Right kidney (tissue), 9 donors: ENCODE measurements at places on chromosomes 16 and 17.

GRCh38 chr17:77076124-77076830, 64.5 kb upstream of the SEC14L1 start:
- peak; percentile 59 for DNase-seq

DNA sequence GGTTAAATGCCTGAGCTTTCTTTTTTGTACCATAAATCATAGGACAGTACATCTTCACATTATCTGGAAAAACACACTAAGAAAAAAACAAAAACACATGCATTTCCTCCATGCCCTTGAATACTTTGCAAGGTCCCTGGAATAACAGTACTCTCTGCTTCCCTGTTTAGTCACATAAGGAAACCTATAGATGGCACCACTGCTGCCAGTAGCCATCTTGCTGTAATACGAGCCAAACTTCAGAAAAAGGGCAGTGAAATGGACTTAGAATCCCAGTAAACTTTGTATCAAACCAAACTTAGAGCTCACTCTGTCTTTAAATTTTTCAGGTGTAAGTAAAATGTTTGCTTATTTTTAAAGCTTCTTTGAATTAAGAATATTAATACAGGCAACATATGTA, 435.5 kb downstream of the KCNJ2 start:
- no peak for DNase-seq

GRCh38 chr16:50263060-50263909, 3.1 kb upstream of the ADCY7 start:
- no peak for DNase-seq

GRCh38 chr17:28839221-28839620, 3.4 kb downstream of the FAM222B start:
- DNase-seq = no peak

- peak; percentile 59 for DNase-seq
Measured at GRCh38 chr17:50426814-50427787, 1.1 kb downstream of the ACSF2 start.

- DNase-seq = no peak
Measured at GRCh38 chr17:8611137-8611536, 19.4 kb downstream of the MYH10 start.

DNA sequence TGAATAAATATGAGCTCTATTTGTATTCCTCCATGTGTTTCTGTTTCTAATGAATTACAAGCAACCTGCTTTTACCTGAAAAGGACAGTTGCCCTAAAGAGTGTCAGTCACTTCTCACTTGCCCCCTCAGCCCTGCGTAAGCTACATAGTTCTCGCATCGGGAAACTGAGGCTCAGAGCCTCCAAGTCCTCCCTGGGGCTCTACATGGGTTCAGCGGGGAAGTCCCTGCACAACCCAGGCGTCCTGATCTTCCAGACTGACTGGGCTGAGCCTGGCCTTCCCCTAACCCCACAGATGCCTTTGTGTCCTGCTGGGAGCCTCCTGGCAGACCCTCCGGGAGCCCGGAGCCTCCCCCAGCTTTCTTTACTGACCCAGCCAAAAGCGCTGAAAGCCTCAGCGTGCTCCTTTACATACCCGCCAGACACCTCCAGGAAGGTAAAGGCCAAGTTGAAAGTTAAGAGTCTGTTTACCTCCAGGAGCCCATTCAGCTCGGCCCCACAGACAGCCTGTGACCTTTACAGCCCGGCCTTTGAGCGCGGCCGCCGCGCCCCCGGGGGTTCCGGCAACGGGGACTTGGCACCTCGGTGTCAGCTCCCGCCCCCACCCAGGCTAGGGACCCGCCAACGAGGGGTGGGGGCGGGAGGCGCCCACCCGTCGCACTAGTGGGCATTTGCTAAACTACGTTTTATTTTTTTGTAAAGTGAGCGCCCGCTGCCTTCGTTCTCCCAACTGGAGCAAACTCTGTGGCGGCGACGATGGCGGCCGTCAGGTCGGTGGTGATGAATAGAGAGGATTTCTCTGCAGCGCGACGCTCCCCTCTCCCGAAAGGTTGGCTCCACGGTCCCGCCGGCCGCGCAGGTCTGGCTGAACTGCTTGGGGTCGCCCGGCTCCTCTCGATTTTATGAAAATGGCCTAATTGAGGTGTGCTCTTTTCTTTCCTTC, 4.4 kb upstream of the HOXB13 start:
- peak; percentile 62 for DNase-seq

DNA sequence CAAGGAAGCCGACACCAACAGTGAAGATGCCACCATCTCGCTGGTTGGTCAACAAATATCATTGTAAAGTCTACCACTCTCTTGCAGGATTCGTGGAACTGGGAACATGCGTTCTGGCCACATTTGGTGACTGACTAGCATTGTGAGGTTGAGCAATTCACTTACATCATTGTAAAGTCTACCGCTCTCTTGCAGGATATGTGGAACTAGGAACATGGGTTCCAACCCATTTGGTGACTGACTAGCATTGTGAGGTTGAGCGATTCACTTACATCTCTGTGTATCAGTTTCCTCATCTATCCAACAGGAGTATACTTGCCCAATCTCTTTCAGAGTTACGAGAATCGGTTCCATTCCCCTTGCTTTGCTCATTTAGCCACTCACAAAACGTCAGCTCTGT, 42.6 kb upstream of the RPH3AL start:
- DNase-seq = no peak

DNA sequence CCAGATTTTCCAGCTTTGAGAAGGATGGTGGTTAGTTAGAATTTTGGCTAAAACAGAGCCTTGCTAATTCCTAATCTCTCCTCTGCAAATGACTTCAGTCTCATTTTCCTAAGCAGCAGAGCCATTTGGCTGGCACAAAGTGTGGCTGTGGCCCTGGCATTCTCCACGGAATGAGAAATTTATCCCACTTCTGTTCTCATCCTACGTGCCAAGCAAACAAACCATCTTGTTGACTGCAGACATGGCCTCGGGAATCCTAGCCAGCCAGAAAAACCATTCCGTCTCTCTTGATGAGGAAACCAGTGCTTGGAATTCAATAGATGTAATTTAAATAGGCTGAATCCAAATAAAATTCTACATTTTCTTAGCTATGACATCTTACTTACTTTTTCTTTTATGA, 34.1 kb upstream of the ELAC2 start:
- no peak for DNase-seq

GRCh38 chr17:48382989-48383388, 47.0 kb downstream of the SKAP1 start:
- DNase-seq = no peak

GRCh38 chr17:69485251-69485661, 70.8 kb downstream of the MAP2K6 start:
- no peak for DNase-seq

- no peak for DNase-seq
Measured at GRCh38 chr16:81879625-81880024, 100.5 kb downstream of the PLCG2 start.

DNA sequence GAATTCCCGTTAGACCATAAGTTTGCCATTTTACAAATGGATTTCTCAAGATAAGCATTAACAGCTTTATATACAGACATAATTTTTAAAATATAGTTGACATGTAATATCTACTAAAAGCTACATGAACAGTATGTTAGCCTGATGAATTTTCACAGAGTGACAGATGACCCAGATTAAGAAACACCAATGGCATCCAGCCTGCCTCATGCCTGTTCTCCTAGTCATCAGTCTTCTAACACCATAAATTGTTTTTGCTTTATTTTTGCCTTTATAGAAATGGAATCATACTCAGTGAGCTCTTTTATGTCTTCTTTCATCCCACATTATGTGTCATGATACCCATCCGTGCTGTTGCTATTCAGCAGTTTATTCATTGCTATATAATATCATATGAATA, 80.0 kb downstream of the ATF7IP2 start:
- DNase-seq = no peak

- DNase-seq = peak; percentile 29
Measured at GRCh38 chr16:5041600-5042133, 7.9 kb upstream of the NAGPA start.

DNA sequence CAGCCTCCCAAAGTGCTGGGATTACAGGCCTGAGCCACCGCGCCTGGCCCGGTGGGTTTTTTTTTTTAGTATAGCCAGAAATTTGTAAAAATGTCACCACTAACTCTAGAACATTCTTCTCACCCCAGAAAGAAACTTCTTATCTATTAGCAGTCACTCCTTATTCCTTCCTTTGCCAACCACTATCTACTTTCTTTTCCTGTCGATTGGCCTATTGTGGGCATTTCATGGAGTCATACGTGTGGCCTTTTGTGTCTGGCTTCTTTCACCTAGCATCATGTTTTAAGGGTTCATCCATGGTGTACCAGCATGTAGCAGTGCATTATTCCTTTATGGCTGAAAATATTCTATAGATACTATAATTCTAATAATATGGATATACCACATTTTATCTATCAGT, 3.6 kb downstream of the CYB5D2 start:
- no peak for DNase-seq

DNA sequence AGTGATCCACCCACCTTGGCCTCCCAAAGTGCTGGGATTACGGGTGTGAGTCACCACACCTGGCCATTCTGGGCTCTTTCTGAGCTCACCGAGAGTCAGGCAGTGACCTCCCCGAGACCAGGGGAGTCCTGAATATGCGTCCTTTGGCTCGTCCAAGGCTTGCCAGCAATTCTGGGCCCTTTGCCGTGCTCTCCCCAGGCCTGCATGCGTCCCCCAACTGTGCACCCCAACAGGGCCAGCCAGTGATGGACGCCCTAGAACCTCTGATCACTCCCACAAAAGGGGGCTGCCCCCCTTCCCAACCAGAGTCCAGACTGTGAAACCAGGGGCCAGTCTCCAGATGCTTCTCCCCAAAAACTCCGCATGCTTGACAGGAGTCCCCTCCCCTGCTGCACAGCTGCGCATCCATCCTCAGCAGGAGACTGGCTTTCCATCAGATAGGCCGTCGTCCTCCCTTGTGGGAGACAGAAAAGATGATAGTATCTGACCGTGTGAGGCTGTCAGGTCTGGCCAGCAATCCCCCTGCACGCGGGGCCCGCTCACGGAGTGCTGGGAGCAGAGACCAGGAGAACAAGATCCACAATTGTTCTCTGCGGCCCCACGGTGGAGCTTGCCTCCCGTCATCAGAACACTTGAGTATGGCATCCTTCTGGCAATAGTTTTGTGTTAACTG, 15.5 kb downstream of the HS3ST6 start:
- DNase-seq = no peak

GRCh38 chr16:85202051-85202601, 89.9 kb upstream of the CIBAR2 start:
- no peak for DNase-seq

DNA sequence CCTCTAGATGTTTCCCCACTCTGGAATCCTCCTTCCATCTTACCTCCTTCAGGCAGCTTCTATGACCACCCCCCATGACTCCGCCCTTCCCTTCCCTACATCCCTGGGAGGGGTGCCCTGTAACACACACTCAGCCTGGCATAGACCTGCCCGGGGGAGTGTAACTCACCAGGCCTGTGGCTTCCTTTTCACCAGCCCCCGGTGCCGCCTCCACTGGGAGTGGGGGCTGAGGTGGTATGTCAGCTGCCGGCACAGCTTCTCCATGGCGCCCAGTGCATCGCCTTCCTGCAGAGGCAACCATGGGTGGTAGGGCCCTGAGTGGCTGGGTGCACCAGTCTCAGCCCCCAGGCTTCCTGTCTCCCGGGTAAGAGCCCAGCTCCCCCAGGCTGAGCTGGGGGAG, 32.3 kb downstream of the TRPV2 start:
- DNase-seq = no peak

GRCh38 chr16:606656-607307, 16.9 kb downstream of the RAB40C start:
- DNase-seq = no peak

DNA sequence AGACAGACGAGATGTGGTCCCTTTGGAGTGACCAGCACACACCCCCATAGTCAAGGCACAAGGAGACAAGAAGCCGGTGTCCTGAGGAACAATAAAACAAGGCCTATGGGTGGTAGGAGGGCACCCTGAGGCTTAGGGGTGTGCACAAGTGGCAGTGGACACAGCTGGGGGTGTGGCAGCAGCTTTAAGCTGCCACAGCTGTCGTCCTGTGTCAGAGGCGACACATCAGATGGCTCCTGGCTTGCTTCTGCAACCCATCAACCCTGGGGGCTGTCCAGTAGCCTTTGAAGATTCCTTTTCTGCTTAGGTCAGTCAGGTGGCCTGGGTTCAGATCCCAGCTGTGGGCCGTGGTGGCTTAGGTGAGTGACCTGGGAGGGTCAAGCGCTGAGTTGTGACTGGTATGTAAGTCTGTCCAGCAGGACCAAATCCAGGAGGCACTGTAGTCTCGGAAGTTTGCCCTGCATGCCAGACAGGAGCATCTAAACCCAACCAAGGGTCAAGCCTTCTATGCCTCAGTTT, 15.8 kb downstream of the DRC3 start:
- DNase-seq = no peak

- no peak for DNase-seq
Measured at GRCh38 chr17:68327823-68328557, 36.7 kb downstream of the ARSG start.

GRCh38 chr17:69561462-69561861, 147.0 kb downstream of the MAP2K6 start:
- no peak for DNase-seq

DNA sequence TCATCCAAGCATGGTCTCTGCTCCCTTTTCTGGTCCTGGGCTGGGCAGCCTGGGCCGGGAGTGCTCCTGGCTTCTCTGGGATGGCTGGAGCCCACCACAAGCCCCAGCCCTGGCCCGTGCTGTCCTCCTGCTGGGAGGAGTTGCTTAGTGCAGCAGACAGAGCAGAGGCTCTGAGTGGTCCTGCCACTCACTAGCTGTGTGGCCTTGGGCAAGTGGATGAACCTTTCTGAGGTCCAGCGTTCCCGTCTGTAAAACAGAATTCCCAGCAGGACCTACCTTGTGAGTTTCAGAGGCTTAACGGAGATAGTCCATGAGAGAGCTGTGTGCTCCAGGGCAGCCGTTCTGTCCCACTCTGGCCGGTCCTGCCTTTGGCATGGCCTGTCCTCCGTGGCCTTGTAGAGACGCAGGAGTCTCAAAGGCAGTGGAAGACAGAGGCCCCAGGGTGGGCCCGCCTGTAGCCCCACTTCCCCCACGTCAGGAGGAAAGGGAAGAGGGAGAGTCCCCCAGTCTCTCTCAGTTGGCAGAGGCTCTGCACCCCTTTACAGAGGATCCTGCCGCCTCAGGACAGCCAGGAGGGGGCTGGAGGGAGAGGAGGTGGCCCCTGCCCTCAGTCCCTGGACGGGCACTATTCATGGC, 7.8 kb downstream of the MYO15B start:
- no peak for DNase-seq

GRCh38 chr16:84985079-84986065, 26.0 kb downstream of the ZDHHC7 start:
- DNase-seq = no peak
